ENCODE measurements at places on chromosomes 3 and 15.

GRCh38 chr3:85835857-85836440, 877.2 kb downstream of the CADM2 start:
- DNase-seq = no peak

GRCh38 chr3:151697496-151697895, 36.2 kb upstream of the AADACL2 start:
- DNase-seq = no peak

GRCh38 chr3:59246719-59247401, 197.0 kb upstream of the CFAP20DC start:
- no peak for DNase-seq

GRCh38 chr15:67458331-67459029, 62.5 kb upstream of the C15orf61 start:
- no peak for DNase-seq
